ENCODE measurements at places on chromosomes 6 and 20.

DNA sequence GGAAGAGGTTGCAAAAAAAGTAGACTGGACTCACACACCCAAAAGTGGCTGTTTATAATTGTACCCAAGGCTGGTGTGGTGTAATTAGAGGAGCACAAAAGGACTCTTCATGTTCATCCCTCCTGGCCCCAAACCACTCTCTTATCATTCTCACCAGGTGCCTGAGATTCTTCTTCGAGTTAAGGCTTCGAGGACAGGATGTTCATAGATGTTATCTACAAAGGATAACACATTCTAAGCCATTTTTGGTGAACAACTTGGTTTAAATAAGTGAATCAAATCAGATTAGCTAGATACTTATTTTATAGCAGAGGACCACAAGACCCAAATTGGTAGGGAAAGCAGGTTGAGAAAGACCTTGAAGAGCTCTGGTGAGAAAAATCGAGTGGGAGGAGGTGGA lies 73.1 kb upstream of the SUPT3H start:
- no peak for DNase-seq

- peak; percentile 37 for DNase-seq
Measured at GRCh38 chr20:33933469-33933909, 60.2 kb upstream of the RALY start.

DNA sequence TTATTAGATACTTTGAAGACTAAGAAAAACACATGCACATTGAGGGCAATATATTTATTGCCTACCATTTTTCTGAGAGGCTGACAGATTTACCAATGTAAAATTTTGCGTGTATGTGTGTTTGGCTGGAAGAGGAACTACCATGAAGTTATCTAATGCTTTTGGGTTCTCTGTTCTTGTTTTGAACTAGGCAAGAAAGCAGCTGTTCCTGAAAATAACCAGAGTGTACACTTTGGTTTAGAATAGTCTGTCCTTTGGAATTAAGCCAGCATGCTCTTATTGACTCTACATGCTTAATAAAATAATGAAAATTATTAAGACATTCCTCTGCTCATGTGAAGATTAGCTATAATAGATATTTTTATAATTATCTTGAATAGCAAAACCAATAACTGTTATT lies 129.2 kb downstream of the MYB start:
- DNase-seq: no peak

DNA sequence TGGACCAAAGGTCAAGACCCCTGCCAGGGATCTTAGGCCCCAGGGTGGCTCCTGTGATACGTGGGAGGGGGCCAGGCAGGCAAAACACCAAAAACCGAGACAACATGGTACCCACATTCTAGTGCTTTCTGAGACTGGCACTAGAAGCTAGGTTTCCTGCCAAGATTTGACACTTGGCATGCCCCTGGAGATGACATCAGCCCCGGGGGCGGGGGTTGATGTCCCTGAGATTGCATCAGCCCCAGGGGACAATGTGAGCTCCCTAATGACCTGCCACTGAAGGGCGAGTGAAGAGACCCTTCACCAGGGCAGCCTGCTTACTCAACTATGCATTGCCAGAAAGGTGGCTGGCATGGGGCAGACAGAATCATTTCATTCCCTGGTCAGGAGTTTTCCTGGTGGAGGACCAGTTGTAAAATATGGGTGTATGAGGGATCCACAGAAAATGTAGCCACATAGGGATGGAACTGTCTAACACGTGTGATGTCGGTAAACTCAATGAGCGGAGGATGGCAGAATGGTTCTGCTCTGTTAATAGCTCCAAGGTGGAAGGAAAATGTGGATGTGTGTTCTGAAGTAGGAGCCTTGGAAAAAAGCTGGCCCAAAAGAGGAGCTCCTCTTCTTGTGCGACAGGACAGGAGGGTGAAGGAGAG lies 219.7 kb downstream of the UNC5CL start:
- DNase-seq: no peak

DNA sequence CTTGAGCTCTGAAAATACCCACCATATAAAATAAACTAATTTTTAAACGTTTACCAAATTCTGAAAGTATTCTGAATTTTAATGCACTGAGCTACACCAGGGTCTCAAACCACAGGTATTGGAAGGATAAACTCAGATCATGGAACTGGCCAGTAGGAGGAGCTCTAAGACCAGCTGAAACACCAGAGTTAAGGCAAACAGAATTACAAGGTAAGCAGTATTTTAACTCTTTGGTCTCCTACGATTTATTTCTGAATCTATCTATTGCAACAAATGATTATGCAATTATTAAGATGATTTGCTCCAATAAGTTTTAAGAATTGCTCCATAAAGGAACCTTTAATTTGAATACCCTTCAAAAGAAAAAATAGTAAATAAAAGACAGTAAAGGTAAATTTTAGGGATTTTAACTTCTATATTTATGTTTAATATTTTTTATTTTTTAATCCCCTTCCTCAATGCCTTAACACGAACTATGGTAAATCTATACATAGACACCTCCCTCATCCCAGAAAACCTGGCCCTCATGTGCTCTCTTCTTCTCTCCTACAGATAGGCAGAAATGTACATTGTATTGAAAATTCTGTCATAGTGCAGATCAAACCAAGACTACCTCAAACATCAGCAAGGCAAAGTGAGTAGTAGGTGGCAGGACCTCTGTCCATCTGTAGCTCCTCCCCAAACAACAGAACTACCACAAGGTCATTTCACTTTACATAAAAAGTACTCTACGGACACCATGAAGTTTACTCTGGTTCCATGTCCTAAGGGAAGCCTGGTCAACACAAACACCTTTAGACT lies 58.4 kb downstream of the SMLR1 start:
- DNase-seq: peak; percentile 58

- peak; percentile 4 for DNase-seq
Measured at GRCh38 chr6:72084992-72085569, 198.7 kb downstream of the RIMS1 start.

DNA sequence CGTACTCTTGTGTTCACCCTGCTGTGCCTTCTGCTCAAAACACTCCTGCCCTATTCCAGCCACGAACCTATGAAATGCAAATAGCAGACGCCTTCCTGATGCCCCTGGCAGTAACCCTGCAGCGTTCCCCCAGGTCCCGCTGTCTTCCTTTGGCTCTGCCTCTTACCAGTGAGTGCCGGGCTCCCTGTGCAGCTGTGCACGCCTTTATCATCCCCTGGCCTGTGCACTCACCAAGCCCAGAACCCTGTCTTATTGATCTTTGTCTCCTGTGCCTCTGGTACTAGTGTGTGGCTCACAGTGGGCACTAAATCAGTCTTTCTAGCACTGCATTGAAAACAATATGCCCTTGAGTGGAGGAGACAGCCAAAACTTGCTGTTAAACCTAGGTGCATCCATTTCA lies 19.7 kb downstream of the ZDHHC14 start:
- DNase-seq: no peak

- DNase-seq: no peak
Measured at GRCh38 chr6:9851541-9852380, 563.1 kb downstream of the TFAP2A start.

- no peak for DNase-seq
Measured at GRCh38 chr6:114569669-114570068, 226.8 kb upstream of the HS3ST5 start.

- DNase-seq: no peak
Measured at GRCh38 chr6:6878887-6879585, 228.7 kb upstream of the RREB1 start.

- DNase-seq: no peak
Measured at GRCh38 chr20:64077094-64077493, 2.2 kb downstream of the RGS19 start.

DNA sequence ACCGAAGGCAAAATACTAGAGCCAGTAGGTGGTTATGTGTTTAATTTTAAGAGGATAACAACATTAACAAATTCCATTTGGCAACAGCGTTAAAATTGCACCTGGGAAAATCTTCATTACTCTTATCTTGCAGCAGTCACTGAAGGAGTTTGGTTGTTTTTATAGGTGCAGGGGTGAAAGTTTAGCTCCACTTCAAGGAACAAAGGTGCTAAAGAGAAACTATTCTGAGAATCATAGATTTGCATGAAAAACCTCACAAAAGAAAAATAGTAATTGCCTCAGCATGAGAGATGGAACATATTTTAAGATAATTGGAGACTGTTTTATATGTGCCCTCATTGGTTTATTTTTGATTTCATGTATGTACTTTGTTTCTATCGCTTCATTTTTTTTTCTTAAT lies 444.4 kb downstream of the UTRN start:
- no peak for DNase-seq

- DNase-seq: no peak
Measured at GRCh38 chr6:16181439-16182297, 52.8 kb downstream of the MYLIP start.

DNA sequence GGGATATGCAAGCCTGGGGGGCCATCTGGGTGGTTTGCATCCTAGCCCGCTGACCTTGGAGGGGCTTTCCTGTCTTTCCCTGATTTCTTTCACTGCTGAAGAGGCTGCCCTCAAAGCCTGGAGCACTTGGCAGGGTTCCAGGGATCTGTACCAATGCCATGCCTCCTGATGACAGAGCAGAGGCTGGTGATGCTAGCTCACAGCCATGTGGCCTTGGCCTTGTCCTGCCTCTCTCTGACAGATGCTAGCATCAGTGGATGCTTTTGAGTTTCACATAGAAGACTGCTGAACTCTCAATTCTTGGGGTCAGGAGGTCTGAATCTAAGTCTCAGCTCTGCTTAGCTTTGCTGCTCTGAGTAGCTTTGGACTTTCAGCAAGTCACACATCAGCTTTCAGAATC lies 21.9 kb upstream of the RREB1 start:
- no peak for DNase-seq

- DNase-seq: no peak
Measured at GRCh38 chr6:135604035-135604860, 106.7 kb upstream of the AHI1 start.

- no peak for DNase-seq
Measured at GRCh38 chr20:54431156-54431944, 44.0 kb upstream of the DOK5 start.

DNA sequence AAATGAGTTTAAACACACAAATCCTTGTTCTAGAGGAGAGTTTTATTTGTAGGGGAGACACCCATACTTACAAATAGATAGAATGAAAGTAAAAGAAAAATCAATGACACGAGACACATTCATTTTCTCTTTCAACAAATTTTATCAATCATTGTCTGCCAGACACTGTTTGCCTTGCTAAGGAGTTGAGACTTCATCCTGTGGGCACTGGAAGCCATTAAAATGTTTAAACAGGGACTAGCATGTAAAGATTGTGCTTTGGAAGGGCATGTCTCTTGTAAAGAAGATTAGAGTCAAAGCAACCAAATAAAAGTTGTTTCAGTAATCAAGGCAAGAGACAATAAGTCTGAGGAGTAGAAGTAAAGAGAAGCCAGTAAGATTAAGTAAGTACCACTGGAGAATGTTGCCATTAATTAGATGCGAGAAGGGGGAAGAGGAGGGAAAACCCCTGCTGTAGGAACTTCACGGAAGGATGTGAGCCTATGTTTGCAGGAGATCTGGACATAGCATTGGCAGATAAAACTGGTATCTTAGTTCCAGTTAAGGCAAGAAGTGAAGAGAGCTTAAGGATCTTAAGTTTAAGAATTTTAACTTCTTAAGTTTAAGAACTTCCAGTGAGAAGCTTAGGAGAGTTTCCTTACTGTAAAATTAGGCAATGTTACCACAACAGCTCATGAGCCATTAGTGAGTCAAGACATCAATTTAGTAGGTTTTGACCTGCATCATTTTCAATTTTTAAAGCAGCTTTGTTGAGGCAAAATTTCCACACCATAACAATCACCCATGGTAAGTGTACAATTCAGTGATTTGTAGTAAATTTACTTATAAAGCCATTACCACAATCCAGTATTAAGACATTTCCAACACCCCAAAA lies 117.0 kb upstream of the UST start:
- DNase-seq: no peak

GRCh38 chr6:20936949-20937348 lies 402.7 kb downstream of the CDKAL1 start:
- no peak for DNase-seq

GRCh38 chr6:31462964-31463870 lies 34.7 kb upstream of the MICB start:
- peak; percentile 84 for DNase-seq

- DNase-seq: no peak
Measured at GRCh38 chr20:38253571-38253970, 7.0 kb downstream of the KIAA1755 start.

DNA sequence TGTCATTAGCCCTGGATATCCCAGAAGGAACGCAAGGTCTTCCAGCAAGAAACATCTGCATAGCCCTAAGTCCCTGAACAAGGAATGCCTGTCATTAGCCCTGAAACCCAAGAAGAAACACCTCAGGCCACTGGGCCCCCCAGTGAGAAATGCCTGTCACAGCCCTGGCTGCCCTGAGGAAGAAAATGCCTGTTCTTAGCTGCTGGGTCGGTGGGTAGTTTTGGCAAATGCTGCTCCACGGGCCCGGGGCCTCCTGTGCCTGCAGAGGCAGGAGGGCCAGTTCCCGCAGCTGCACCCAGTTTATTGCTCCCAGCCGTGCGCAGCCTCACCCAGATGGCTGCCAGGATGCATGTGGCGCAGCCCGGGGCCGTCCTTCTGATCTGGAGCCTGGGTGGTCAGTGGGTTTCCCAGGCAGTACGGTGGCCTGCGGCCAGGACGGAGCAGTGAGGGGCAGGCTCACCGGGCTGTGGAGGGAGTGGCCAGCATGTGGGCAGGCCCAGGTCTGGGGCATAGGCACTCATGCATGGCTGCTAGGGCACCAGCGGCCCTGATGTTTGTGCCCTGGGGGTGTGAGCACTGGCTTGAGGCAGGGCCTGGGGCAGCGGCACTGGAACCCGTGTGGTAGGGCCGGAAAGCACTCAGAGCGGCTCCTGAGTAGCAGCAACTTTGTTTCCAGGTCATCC lies 219.0 kb downstream of the ERMARD start:
- DNase-seq: no peak

- DNase-seq: no peak
Measured at GRCh38 chr6:15080895-15081294, 165.0 kb upstream of the JARID2 start.

- DNase-seq: no peak
Measured at GRCh38 chr20:57003012-57003411, 263.4 kb downstream of the BMP7 start.

- DNase-seq: no peak
Measured at GRCh38 chr6:130852844-130853554, 25.8 kb downstream of the SMLR1 start.
